ENCODE measurements at places on chromosomes 12 and 14. TPM values are rescaled to one million over a fixed set of nuclear protein-coding genes. Genes with fewer than 3 reads are reported as not detected.
A peak's percentile ranks its signal among the peaks of the same experiment; 100 is the strongest.

DNA sequence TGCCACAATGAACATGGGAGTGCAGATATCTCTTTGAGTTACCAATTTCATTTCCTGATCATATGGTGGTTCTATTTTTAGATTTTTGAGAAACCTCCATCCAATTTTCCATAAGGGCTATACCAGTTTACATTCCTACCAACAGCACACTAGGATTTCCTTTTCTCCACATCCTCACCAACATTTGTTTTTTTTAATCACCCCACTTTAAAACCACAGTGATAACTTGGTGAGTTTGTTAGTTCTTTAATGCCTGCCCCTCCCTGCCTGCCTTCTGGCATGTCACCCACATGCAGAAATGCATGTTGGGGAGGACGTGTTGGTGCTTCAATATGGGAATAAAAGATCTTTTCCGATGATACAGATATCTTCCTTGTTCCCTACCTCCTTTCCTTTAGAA is 167.9 kb downstream of the CAND1 start:
- DNase-seq: no peak

DNA sequence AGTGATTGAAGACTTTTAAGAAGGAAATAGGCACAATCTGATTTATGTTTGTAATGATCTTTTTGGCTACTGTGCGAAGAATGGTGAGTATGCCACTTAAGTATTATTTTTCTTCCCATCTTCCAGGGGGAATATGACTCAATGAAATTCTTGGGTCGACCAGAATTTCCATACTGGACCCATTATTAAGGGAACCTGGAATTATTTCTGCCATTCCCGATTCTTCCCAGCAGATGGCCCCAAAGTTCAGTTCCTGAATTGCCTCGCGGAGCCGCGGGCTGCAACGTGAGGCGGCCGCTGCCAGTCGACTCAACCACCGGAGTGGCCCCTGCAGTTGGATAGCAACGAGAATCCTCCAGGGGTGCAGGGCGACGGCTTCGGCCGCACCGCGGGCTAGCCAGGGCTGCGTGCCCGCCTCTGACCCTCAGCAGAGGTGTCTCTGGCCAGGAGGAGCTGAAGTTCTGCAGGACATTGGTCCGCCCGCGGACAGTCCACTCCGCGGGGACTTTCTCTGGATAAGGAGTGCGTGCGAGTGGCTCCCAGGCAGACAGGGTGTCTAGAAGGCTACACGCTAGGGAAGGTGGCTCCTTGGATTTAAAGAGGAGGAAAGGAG is 628 bp upstream of the TSHR start:
- DNase-seq: peak; percentile 42

DNA sequence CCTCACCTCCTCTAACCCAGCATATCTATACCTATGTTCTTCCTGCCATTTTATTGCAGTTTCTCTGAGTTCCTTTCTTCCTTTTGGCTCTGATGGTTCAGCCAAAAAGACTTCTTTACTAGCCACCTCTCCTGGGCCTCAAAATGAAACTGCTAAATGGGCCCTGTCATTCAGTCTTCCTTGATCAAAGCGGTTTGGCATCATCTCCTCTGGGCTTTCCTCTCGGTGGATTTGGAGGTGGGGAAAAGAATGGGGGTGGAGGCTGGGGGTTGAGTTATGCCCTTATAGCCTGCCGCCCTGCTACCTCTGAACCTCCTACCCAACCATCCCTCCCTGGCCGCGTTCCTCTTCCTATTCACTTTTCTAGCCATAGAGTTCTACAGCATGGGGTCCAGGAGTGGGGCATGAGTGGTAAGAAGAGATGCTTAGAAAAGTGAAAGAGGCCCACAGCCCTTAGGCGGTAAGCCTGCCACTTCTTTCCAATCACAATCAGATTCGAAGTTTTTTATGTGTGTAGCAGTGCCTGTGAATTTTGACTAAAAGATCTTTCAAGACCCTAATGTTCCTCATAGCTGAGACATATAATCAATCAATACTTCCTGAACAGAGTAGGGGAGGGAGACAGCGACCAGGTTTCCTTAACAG is 2.5 kb downstream of the AJUBA start:
- no peak for DNase-seq

DNA sequence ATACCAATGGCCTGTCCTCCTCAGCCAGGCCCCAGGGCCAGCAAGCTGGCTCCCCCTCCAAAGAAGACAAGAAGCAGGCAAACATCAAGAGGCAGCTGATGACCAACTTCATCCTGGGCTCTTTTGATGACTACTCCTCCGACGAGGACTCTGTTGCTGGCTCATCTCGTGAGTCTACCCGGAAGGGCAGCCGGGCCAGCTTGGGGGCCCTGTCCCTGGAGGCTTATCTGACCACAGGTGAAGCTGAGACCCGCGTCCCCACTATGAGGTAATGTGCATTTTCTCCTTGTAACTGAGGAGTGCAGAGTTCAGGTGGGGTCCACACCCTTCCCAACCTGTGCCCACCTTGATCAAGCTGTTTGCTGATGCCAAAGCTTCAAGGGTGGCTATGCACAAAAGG is 23.4 kb downstream of the ACACB start:
- no peak for DNase-seq

DNA sequence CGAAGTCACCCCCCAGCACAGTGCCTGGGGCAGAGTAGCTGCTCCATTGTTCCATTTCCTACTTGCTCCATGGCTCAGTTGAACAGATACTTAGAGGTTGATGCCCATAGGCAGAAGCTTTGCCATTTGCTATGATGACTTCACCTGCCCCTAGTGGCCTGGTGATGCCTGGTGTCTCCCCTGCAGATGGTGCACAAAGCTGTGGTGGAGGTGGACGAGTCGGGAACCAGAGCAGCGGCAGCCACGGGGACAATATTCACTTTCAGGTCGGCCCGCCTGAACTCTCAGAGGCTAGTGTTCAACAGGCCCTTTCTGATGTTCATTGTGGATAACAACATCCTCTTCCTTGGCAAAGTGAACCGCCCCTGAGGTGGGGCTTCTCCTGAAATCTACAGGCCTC is 10.6 kb downstream of the SERPINA5 start:
- DNase-seq: no peak

GRCh38 chr14:54489731-54490444 is 1.1 kb upstream of the GMFB start:
- DNase-seq: no peak

DNA sequence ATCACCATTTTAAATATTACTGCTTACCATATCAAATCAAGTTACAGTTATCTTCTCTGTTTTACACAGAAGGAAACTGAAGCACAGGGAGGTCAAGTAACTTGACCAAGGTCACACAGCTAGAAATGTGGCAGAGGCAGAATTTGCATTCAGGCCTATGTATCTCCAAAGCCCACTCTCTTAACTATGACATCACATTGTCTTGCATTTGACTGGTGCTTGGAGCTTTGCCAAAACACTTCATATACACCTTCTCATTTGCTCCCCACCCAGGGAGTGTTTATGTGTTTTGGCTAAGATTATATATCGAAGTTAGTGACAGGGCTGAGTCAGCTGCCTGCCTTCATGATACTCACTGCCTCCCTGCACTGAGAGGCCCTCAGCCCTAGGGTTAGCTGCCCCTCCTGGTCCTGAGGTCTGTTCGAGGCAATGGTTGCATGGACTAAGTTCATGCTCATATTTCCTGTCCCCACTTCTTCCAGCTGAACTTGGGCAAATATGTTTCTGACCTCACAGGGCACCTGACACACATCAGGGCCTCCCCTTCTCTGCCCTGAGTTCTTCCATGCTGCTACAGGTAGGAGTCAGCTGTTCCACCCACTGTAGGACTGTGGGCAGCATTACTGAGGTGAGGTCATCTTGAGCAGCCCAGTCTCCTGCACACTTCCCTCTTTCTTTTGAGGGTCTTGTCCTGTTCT is 1.8 kb downstream of the GALNT6 start:
- peak; percentile 79 for DNase-seq

- no peak for DNase-seq
These were observed 189.0 kb downstream of the SOX5 start for GRCh38 chr12:23760495-23760894.

DNA sequence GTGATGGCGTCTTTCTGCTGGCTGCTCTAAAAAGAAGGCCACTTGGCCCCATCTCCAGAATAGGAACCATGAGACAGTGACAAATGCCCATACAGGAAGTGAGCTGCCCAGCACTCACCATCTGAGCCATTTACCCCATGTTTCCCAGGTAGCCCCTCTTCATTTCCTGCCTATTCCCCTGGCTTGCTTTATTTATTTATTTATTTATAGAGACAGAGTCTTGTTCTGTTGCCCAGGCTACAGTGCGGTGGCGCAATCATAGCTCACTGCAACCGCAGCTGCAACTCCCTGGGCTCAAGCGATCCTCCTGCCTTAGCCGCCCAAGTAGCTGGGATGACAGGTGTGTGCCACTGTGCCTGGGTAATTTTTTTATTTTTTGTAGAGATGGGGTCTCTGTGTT is 71.2 kb downstream of the RIN3 start:
- DNase-seq: no peak

Gene DTX1
- 0.05 TPM for polyA plus RNA-seq

Gene KRT2
- polyA plus RNA-seq: not detected

Gene MMP17
- polyA plus RNA-seq: 13.2 TPM

Measured in AG04450 (cell line).